EL (cell line): ENCODE measurements at places on chromosomes 4 and X.

GRCh38 chrX:12843061-12843667 lies 23.7 kb upstream of the TLR7 start:
- no peak for DNase-seq

GRCh38 chr4:182932651-182933050 lies 15.5 kb upstream of the DCTD start:
- DNase-seq = no peak

- DNase-seq = peak; percentile 11
These were observed 89.7 kb downstream of the EPHA5 start for GRCh38 chr4:65580551-65580950.

GRCh38 chr4:10212400-10212799 lies 95.8 kb upstream of the WDR1 start:
- DNase-seq = peak; percentile 46

GRCh38 chr4:98838977-98839618 lies 89.8 kb downstream of the EIF4E start:
- DNase-seq = peak; percentile 21
